Activated T-cell treated with anti-CD3 and anti-CD28 coated beads for 1 hour (primary cell): ENCODE measurements at places on chromosomes 6 and 20.

- DNase-seq = no peak
These were observed 17.5 kb upstream of the BMP5 start for GRCh38 chr6:55892749-55893357.

- no peak for DNase-seq
These were observed 125.9 kb downstream of the HTR1B start for GRCh38 chr6:77337392-77337791.

DNA sequence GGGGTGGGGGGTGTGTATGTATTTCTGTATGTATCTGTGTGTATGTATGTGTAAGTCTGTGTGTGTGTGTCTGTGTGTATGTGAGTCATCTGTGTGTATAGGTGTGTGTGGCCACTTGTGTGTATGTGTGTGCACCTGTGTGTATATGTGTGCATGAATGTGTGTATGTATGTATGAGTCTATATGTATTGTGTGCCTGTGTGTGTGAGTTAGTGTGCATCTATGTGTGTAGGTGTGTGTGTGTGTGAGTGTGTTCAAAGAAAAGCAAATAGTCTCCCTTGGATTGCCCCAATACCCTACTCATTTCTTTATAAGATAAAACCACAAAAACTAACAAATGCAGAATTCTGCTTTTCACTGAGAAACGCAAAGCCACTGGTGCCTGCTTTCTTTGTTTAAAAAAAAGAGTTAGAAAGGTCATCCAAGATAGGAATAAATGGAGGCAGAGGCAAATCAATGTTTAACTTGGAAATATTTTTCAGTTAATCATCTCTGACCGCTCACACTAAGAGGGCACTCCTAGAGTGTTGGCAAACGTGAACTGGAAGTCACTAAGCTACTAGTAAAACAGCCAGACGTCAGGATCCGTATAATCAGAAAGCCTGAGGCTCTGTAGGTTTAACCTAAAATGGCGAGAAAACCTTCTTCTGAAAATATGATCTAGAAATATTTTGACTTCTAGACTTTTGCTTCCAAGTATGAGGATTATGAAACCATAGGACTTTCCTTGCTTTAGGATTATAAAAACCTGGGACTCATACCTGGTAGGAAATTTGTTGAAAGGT is 37.4 kb upstream of the JAG1 start:
- DNase-seq = no peak

GRCh38 chr6:89828988-89829471 is 650 bp upstream of the CASP8AP2 start:
- no peak for DNase-seq

GRCh38 chr20:53061192-53062108 is 89.3 kb downstream of the TSHZ2 start:
- DNase-seq = no peak

DNA sequence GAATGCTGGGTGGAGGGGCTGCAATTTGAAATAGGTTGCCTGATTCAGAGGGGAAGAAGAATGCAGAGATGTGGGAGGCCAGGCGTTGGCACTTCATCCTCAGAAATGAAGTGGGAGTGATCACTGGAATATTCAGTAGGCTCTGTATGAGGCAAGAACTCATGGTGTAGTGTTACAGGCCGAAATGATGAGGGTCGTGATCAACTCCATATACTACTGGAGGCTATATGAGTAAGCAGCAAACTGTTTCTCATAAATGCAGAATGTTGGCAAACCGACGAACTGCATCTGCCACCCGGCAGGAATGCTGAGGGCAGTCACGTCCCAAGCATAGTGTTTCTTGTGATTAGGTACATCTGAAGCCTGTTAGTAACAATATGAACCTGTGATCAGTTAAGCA is 12.7 kb downstream of the KCNS1 start:
- no peak for DNase-seq

DNA sequence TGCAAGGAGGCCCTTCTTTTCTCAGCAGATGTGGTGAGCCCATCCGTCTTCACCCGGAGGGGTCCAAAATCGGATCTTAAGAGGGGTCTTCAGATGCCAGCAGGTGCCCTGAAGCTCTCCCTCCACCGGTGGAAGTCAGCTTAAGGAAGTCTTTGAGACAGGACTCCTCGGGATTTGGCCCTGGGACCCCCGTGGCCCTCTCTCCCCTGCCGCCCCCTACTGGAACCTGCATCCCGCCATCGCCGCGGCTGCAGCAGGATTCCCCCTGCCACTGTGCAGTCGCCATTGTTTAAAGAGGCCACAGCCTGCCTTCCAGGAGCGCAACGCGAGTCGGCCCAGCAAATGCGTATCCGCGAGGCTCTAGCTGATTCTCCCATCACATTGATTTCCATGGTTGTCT is 292.5 kb upstream of the ZNF337 start:
- no peak for DNase-seq

GRCh38 chr6:127784468-127784867 is 116.4 kb downstream of the THEMIS start:
- no peak for DNase-seq

DNA sequence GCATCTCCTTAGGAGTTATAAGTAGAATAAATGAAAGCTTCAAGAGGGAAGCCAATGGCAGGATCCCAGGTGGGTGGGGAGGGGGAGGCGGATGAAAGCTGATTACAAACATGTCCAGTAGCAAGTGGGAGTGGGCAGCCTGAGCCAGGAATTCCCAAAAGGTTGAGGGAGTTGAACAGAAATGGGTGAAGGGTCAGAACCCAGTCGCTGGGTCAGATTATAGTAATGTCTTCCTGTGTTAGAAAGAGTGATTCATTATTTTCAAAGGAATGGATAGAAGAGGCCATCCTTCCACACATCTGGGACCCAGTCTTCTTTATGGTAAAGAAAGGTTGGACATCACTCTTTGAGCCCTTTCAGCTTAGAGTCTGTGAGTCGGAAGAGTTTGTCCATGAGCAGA is 41.0 kb upstream of the FAM50B start:
- no peak for DNase-seq

GRCh38 chr6:27584326-27584725 is 111.4 kb upstream of the ZNF184 start:
- no peak for DNase-seq

DNA sequence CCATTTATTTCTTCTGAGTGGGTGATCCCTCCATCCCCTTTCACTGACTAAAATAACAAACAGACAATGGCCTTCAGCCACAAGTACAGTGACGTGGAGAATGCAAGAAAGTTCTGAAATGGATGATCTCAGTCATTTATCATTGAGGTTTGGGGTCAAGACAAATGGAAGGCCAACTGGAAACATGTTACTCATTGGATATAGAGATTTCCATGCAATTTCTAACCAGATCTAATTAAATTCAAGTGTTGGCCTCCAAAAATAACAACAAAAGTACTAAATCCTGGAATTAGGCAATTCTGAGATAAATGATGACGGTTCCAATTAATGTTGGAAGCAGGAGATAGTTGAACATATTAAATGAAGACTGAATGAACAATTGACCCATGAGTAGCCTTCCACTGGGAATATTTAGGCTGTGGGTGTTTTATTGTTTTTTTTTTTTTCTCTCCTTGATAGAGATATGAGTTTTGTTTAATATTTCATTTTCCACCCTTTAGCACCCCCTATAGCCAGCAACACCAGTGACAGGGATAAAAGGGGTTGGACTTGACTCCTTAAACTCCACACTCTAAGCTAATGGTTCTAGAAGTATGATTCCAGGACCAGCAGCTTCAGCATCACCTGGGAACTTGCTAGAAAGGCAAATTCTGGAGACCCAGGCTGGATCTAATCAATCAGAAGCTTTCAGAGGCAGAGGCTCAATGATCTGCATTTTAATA is 112.8 kb downstream of the BCAS1 start:
- DNase-seq = no peak
